Stimulated activated CD8-positive, alpha-beta memory T cell treated with anti-CD3 and anti-CD28 coated beads, Interleukin-2, amount 100 ng/mL, for 1 hour (primary cell): ENCODE measurements at places on chromosomes 3 and 15.

DNA sequence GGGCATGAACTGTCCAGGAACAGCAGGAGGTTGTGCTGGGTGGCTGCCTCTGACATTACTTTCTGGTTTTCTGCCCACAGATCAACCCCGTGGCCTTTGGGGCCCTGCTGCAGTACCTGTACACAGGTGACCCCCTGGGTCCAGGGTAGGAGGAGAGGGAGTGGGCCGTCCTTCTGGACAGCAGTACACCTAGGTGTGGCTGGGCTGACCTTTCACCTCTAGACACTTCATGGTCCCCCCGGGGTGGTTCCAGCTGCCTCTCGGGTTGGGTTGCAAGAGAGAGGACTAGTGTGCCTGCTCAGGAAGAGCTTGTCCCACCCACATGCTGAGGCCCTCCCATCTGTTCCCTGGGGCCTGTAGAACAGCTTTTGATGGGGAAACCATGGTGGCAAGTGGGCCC is 3.7 kb downstream of the ABTB1 start:
- DNase-seq, result no peak

- DNase-seq, result no peak
Measured at GRCh38 chr15:38853608-38854007, 289.0 kb upstream of the RASGRP1 start.

DNA sequence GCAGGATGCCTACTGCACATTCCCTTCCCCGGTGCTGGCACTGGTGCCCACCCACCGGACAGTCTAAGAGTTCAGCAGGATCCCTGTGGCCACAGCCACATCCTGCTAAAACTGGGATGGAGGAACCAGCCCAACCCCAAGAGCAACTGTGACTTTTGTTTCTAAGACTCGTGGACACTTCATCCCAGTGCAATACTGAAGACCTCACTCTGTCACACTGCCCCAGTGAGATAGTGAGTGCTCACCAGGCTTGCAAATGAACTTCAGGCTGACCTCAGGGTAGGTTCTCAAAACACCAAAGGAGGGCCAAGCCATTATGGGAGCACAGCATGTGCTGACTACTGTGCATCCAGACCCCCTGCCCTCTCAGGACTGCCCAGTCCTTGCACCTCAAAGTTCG is 46.7 kb upstream of the MTMR14 start:
- DNase-seq, result no peak

GRCh38 chr3:28847736-28848135 is 433.1 kb upstream of the RBMS3 start:
- DNase-seq, result no peak

DNA sequence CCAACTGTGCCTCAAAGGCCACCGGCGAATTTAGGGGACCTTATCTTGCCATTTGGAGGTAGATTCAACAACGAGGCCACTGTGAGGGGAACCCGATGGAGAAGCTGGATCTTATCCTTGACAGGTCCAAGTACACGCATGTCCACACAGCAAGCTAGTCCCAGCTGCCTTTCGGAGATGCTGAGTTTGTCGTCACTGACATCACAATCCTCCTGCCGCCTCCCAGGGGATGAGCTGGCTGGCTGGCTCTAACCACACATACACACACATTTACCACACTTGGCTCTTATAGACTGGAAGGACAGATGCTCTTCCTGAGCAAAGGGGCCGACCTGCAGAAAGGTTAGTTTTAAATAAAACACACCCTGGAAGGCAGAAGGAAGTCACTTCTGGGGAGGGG is 176.3 kb downstream of the STT3B start:
- no peak for DNase-seq

DNA sequence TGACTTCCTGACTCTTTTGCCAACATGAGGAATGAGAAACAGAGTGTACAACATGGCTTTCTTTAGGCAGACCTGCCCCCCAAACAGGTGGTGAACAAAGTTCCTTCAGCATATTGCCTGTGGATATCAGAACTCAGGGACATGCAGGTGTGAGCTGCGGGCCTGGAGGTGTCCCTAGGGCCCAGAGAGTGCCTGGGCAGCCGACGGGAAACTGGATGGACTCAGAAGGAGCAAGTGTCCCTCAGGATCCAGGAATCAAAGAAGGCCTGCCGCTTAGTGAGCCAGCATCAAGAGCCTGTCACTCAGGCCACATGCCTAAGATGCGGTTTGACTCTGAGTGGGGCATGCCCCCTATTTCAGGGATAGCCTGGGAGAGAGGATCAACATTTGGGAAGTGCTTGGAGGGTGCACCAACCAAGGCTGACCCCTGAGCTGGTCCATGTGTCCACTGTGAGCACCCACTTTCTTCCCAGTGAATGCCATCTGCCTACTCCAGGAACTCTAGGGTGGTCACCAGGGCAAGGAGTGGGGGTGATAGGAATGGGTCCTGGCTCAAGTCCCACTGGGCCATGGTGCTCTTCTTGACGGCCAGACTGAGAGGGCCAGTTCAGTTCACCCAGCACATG is 16.1 kb upstream of the POLR2M start:
- DNase-seq, result no peak

- no peak for DNase-seq
Measured at GRCh38 chr15:45287390-45287956, 35.4 kb downstream of the SLC28A2 start.

DNA sequence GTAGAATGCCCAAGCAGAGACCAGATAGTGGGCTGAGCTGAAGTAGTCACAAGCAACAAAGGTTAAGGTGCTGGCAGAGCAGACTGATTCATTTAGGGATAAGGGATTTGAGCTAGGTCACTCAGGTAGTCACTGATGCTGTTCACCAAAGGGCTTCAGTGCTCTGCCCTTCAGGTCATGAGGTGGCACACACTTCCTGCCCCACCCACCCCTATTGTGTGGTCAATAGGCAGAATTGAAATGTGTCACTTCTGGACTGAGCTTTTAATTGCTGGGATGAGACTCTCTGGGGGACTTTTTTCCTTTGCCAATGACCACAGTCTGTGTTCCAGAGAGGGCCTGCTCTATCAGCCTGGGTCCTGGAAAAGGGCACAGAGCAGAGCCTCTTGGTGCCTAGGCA is 2.9 kb upstream of the DIS3L start:
- DNase-seq, result no peak

DNA sequence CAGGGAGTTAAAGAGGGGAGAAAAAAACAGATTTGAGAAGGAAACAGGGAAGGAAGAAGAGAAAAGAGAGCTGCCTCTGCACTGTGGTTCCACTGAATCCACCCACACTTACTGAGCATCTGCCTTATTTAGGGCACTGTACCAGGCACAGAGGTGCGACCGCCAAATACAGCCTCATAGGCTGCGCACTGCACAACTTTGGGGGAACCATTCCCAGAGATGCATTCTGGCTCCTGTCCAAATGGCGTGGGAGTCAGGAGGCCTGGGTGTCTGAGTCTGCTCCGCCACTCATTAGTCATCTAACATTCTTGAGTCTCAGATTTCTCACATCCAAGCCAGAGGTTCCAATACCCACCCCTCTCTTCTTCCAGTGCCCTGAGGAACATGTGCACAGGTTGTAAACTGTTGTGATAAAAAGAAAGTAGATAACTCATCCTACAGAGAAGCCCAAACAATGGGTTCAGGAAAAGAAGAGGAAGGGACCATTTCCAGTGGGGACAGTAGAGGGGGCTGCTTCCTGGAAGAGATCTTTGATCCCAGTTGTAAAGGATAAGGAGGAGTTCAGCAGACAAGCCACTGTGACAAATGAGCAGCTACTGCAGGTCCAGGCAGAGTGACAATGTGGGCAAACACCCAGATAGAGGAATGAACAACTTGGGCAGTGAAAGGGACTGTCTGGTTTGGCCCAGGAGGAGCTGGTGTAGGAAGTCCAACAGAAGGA is 254.6 kb downstream of the UACA start:
- DNase-seq, result no peak

DNA sequence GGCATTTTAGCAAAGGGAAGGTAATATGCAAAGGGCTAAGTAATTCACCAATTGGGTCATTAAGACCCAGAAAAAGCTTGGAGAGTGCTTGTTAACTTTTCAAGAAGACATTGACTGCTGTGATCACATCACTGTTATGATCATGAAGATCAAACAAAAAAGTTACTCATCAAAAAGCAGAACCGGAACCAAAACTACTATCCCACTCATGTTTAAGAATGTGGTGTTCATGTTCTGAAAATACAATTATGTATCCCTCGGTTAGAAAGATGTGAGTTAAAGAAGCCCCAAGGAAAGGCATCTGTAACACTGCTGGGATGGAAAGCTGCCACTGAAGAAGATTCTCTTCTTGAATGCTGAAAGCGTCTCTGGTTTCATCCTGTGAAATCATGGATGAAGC is 32.6 kb downstream of the BBX start:
- no peak for DNase-seq
